ENCODE measurements at places on chromosomes 2 and 18. TPM values are rescaled to one million over a fixed set of nuclear protein-coding genes. Genes with fewer than 3 reads are reported as not detected.

SPC25 gene
- 56.8 TPM for polyA plus RNA-seq

DNA sequence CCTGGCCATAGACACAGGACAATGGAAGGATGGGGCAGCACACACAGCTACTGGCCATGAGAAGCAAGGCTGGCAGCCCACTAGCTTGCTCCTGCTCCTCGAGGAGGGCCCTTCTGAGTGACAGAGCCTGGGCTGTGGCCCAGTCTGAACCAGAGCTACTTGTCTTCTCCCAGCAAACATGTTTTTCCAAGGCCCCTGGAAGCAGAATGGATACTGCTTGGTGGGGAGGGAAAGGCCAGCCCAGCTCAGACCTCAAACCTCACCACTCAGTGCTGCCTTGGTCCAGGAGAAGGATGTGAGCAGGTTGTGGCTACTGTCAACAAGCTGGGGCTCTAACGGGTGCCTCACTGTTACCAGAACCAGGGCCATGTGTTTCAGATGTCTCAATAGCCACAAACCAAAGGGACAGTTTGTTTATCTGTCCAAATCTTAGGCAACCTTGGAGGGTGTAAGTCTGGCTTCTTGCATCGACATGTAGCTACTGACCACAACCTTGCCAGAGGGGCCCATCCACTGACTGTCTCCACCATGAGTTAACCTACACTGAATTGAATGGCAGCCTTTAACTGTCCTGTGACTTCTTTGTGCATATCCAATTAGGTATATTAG is 98.6 kb downstream of the TGFA start:
- DNase-seq: no peak

DNA sequence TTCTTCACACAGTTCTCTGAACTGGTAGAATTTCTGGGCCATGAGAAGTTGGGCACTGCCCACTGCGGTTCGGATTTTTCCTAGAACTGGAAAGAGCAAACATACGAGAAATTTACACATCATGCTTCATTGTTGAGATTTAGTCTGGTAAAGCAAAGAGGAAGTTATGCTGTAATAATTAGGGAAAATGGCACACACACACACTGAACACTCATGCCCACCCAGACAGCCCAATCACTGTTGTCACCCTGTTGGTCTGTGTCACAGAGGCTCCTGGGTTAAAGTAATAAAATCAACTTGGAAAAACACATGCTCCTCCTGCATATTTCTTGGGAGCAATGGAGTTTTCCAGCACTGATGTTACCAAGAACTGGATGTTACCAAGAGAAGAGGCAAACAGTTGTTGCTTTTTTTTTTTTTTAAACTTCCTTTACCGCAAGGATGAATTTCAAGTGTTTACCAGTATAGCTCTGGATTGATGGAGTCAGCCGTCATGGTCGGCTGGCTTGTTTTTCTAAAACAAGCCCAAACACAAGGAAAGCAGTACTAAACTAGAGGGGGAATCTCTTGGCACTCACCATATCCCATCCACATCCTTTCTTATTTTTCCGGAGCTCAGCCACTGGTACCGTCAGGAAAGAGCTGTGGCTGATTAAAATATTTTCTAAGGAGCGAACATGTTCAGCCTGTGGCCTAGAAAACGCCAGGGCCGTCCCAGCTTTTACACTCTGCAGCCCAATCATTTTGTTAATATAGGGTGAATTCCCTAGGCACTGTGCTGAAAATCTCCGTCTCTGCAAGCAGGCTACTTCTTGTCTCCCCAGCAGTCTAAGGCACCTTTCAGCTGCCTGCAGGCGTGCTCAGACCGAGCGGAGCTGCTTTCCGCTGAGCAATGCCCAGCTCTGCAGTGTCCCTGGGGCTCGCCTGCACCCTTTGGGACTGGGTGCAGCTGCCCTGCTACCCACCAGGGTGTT is 58.9 kb downstream of the TGIF1 start:
- no peak for DNase-seq

DNA sequence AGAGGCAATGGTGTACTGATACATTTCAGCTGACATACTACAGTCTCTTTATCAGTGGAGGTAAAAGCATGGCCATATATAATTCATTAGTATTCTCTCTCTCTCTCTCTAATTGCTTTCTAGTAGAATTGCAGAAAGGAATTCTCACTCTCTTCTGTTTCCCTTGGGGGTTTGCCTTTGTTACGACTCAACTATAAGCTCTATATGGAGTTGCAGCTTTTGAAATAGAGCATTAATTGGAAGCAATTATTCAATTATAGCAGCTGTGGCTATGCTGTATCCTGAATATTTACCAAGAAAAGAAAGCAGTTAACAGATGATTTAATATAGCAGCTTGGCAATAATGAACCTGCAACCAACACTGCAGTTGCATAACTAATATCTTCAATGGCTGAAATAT is 132.7 kb upstream of the STON1 start:
- no peak for DNase-seq

CKAP2L gene
- polyA plus RNA-seq: 27.4 TPM

DNA sequence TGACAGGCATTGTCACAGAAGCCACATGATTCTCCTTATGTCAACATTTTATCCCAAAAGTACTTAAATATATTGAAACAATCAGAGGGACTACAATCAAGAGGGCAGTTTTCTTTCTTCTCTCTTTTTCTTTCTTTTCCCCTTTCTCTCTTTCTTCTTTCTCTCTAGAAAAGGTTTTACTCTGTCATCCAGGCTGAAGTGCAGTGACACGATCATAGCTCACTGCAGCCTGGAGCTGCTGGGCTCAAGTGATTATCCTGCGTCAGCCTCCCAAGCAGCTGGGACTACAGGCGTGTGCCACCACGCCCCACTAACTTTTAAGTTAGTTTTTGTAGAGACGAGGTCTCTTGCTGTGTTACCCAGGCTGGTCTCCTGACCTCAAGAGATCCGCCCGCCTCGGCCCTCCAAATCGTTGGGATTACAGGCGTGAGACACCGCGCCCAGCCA is 1.0 kb upstream of the PRKD3 start:
- DNase-seq: no peak

Data from GM12878 (cell line).